ENCODE measurements at places on chromosomes 1 and 21. TPM values are rescaled to one million over a fixed set of nuclear protein-coding genes. Genes with fewer than 3 reads are reported as not detected.

The ITLN1 gene
- total RNA-seq = not detected

The RGS4 gene
- 0.16 TPM for total RNA-seq

The CLCA2 gene
- total RNA-seq = 357 TPM

The TPTE gene
- total RNA-seq = not detected

The SPOCD1 gene
- 0.68 TPM for total RNA-seq

The PGBD5 gene
- 6.4 TPM for total RNA-seq

The TFF1 gene
- not detected for total RNA-seq

The EPHA2 gene
- 146 TPM for total RNA-seq
